ENCODE measurements at places on chromosomes 3 and 15.

- DNase-seq = no peak
Measured at GRCh38 chr3:134552784-134553183, 66.9 kb downstream of the CEP63 start.

GRCh38 chr3:26631390-26631738 lies 8.8 kb downstream of the LRRC3B start:
- DNase-seq = no peak

DNA sequence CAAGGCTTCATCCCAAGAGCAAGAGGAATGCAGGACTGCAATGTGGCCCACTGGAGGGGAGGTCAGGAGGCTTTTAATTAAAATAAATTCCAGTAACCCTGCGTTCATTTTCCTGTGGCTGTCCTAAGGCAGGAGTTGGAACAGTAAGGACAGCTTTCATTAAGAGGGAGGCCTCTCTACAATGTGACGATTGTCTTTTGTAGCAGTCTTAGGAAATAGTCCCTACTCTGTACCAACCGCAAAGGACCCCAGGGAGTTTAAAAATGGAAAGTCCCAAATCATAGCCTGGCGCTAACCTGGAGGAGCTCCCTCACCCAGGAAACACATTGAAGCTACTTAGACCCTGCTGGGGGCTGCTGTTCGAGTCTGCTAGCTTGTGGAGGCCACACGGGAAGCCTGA lies 62.8 kb downstream of the SYNM start:
- DNase-seq = no peak

DNA sequence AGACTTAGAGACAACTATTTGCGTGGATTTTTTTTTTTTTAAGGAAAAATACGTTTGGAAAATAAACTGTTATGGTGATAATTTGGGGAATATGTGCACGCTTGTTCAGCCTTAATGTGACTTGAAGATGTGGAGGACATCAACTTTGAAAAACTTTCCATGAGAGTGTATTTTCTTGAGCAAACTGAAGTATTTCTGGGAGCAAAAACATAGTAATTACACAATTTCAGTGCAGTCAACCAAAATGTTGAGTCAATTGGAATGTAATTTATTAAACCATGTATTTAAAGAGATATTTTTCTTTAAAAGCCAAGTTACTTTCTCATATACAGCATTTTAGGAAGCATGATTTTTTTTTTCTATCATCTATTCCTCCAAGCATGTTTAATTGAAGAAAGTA lies 80.3 kb upstream of the FLNB start:
- no peak for DNase-seq

GRCh38 chr3:129694228-129694627 lies 87.8 kb upstream of the PLXND1 start:
- DNase-seq = no peak

DNA sequence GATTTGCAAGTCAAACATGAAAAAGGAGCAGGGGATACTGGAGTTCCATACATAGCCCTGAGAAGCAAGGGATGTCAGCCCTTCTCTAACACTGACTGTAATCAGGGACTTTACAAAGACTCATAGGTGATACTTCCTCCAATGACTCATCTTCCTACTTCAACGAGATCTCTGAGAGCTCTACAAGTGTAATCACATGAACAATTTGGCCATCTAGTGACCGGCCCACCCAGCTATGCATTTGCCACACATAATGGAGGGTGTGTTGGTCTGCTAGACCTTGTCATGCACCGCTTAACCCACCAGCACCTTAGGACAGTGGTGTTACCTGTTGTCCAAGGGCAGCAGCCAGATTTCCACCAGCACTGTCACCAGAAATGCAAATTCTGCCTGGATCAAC lies 75.3 kb downstream of the NCEH1 start:
- no peak for DNase-seq

DNA sequence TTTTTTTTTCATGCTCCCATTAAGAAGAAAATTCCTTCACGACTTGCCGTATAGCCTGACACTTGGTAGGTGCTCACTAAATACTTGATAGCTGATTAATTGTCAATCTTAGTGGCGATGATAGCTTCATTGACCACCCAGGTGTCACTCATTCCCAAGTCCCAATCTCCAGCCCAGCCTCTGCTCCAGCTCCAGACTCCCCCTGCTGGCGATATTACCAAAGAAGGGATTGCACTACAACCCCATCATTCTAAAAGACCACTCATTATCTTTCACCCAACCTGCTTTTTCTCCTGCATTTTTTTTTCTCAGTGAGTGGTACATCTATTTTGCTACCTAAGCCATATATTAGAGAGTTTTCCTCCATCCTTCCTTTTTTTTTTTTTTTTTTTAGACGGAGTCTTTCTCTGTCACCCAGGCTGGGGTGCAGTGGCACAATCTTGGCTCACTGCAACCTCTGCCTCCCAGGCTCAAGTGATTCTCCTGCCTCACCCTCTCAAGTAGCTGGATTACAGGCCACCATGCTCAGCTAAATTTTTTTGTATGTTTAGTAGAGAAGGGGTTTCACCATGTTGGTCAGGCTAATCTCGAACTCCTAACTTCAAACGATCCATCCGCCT lies 19.5 kb upstream of the COMMD2 start:
- no peak for DNase-seq

- DNase-seq = no peak
Measured at GRCh38 chr3:77693147-77693546, 653.2 kb downstream of the ROBO2 start.

- DNase-seq = no peak
Measured at GRCh38 chr3:43644443-43644842, 22.6 kb upstream of the ANO10 start.

DNA sequence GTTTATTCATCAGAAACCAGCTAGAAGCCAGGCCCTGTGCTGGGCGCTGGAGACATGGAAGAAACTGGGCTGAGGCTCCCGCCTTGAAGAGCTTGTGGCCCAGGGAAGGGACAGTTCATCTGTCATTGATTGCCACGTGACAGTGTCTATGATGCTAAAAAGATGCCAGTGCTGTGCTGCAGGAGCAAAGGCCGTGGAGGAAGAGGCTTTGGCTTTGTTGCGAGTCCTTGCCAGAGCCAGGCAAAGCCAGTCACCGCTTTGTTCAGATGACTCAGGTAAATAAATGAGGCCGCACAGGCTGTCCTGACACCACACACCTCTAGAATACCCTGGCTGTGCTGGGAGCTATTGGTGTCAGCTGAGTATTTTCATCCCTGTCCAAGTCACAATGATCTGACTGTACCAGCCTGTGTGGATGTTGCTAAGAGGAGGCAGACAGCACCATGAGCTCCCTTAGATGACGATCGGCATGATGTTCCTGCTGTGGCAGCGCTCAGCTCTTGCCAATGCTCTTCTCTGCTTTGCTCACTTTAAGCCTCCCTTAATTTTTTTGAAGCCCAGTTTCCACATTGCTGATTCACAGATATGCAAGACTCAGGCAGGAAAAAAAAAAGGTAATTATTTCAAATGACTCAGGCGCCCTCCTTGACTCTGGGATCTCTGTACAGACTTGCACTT lies 77.5 kb downstream of the CCNL1 start:
- DNase-seq = no peak

- DNase-seq = no peak
Measured at GRCh38 chr3:55904716-55905115, 417.6 kb upstream of the WNT5A start.

- no peak for DNase-seq
Measured at GRCh38 chr3:14403619-14404155, 1.3 kb downstream of the SLC6A6 start.

DNA sequence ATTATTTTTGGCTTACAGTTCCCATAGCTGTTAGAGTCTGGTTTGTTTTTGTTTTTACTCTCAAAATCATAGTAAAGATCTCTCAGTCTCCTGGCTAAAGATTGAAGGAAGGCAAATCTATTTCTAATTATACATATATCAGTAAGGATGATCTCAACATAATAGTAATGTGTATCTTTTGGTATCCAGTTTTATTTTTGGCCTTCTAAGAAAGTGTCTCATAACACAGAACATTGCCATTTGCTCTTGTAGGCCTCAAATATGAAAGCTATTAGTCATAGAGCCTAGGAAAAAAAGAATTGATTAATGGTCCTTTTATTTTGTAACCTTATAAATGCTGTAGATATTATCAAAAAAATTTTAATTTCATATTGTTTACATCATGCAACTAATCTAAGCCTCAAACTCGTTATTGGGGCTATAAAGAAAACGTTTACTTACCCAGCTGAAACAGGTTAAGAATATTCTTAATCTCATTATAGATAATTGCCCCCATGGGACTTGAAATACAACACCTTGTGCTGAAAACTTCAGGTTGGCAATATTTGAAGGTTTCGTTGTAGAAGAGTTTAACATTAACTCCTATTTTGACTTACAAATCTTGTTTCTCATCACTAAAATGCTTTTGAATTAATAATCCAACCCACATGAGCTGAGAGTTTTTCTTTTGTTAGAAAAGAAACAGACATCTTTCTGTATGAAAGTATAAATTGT lies 16.7 kb downstream of the FBXO45 start:
- no peak for DNase-seq

DNA sequence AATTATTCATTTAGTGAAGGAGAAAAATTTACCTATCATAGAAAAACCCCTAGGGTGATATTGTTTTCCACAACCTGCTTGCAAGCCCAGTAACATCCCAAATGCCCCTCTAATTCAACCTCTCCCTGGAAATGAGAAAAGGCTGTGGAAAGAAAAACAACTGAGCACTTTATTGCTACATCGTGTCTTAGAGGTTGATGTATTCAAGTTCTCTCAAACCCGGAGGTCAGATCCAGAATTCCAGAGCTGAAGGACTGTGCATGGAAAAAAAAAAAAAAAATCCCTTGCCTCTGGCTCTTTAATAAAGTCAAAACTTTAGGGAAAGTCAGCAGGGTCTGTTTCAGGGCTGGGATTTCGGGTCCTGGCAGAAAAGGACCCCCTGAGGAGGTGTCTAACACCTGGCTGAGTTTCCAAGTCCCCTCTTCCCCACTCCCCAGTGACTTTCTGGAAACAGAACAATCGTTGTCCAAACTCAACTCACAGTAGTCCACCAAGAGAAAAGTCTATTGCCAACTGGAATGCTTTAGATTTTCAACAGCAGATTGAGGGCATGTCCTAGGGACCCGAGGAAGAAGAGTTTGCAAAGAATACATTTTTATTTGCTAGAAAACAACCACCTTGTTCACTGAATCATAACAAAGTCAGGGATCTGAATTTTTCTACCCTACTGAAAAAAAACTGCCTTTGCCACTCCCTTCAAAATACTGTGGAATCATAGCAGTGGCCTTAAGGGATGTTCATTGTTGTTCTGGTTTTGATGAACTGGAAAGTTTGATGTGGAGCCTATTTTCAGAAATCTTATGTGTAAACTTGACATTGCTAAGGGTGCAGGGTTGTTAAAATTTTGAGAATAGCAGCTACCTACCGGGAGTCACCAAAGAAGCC lies 207.5 kb upstream of the ADAMTS9 start:
- no peak for DNase-seq

DNA sequence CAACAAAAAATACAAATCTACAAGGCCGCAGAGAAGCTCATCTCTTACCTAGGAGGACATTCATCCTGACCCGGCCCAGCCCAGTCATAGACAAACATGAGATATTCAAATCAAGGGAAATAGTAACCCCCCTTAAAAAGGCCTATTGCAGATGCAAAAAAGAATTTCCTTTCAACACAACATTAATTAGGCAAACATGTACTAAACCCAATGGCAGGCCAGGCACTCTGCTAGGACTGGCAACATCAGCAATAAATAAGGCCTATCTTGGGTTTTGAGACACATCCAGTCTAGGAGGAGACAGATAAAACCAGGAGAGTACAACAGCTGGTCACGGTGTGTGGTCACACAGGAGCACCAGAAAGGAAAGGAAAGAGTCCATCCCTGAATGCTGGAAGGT lies 61.4 kb downstream of the ADCY5 start:
- DNase-seq = no peak

- no peak for DNase-seq
Measured at GRCh38 chr3:44914936-44915335, 40.5 kb downstream of the TGM4 start.

- no peak for DNase-seq
Measured at GRCh38 chr3:119636891-119637611, 23.3 kb downstream of the POPDC2 start.

GRCh38 chr15:29043736-29044502 lies 158.1 kb downstream of the APBA2 start:
- no peak for DNase-seq

- DNase-seq = no peak
Measured at GRCh38 chr3:45225465-45226205, 452 bp downstream of the TMEM158 start.

DNA sequence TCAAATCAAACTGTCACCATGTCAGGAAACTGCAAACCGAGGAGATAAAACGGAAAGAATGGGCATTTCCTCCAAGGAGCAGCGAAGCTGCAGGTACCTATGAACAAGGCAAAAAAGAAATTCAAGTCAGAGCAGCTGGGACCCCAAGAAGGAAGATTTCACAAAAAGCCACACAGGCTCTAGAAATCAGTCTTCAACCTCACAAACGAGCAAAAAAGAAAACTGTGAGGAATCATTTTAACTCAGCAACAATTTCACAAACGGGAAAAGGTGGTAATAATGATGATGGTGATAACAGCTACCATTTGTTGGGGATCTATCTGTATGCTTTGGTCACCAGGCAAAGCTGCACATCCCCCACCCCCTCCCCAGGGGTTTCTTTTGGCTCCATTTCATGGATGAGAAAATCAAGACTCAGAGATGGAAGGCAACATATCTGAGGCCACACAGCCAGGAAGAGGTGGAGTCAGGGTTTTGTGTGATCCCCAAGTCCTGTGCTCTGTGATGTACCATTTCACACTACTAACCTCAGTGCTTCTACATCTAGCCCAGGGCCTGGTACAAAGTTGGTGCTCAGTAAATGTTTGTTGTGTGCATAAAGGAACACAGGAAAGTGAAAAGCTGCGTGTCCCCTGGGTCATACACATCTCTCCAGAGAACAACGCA lies 109.9 kb downstream of the IQSEC1 start:
- no peak for DNase-seq

- no peak for DNase-seq
Measured at GRCh38 chr3:55570271-55570711, 83.2 kb upstream of the WNT5A start.

- no peak for DNase-seq
Measured at GRCh38 chr15:44315126-44315525, 26.6 kb downstream of the GOLM2 start.
